ENCODE measurements at places on chromosomes 7 and 10.

- DNase-seq: no peak
Observed at GRCh38 chr7:37206192-37206591, 242.5 kb downstream of the ELMO1 start.

GRCh38 chr7:114312649-114313048, 102.0 kb upstream of the FOXP2 start:
- DNase-seq: no peak

DNA sequence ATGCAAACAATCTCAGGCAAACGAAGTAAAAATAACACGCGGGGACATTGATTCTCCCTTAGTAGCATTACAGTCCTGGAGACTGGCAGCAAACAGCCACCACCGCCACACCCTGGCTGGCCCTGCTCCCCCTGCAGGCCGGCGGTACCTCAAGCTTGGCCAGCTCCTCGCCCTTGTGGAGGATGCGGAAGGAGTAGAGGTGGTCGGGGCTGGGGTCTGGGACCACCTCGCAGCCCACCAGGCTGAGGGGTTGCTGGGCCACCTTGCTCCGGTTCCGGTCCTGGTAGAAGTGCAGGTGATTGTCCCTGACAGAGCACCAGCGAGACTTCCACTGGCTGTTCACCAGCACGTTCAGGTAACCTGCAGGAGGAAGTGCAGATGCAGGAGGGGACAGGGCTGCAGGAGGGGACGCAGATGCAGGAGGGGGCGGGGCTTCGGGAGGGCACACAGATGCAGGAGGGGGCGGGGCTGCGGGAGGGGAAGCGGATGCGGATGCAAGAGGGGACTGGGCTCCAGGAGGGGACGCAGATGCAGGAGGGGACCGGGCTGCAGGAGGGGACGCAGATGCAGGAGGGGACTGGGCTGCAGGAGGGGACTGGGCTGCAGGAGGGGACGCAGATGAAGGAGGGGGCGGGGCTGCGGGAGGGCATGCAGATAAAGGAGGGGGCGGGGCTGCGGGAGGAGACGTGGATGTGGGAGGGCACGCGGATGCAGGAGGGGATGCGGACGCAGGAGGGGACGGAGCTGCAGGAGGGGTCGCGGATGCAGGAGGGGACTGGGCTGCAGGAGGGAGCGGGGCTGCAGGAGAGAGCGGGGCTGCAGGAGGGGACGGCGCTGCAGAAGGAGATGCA, 65.7 kb downstream of the VWA2 start:
- DNase-seq: peak; percentile 21

DNA sequence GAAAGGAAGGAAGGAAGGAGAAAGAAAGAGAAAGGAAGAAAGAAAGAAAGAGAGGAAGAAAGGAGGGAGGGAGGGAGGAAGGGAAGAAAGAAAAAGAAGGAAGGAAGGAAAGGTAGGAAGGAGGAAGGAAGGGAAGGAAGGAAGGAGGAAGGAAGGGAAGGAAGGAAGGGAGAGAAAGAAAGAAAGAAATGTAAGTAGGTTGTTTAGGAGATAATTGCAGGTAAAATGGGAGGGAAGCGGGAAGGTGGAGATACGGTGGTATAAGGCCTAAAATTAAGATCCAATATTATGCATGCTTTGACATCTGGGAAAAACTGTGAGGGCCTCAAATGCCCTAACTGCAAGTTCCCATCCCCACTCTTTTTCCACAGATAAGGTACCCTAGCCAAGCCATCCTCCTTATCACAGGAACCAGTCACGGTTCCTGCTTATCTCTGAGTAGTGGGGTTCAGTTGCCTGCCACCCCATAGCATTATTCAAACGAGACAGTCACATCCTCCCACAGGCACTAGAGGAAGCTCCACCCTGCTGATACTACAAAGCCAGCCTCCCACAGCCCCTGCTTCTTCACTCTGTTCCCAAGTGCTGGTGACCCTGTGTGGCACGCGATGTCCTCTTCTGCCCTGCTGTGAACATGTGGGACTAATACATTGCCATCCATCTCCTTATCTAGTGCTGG, 28.7 kb downstream of the ST8SIA6 start:
- no peak for DNase-seq

DNA sequence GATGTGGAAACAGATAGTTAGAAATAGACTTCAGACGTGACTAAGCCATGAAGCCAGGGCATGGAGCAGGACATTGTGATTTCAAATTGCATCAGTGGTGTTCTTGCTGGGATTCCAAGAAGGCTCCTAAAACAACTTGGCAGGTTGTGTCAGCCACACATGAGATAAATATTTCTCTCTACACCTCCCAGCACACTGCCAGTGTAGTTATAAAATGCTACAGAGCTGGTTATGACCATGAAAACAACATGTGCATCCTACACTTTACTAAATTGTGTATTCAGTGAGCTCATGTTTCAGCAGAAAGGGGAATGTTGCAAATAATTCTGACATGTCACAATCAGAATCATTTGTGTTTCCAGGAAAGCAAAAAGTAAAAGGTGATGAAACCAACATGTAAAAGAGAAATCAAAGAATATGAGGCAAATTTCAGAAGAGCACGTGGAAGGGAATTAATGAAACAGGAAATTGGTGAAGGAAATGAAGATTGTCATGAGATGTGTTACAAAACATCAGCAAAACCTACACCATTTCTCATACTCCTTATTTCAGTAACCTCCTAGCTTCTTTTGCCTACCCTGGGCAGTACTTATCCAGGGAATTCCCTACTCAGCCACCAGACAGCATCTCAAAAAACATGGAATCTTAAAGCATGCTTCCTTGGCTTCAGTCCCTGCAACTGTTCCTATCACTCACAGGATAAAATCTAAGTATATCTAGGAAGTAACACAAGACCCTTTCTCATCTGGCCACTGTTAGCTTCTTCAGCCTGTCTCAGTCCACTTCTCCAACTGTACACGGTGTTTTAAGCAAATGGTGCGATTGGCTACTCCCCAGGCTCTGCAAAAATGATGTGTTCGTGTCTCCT, 5.8 kb upstream of the CYP3A7 start:
- no peak for DNase-seq

GRCh38 chr10:61332581-61332980, 120.6 kb downstream of the TMEM26 start:
- no peak for DNase-seq

DNA sequence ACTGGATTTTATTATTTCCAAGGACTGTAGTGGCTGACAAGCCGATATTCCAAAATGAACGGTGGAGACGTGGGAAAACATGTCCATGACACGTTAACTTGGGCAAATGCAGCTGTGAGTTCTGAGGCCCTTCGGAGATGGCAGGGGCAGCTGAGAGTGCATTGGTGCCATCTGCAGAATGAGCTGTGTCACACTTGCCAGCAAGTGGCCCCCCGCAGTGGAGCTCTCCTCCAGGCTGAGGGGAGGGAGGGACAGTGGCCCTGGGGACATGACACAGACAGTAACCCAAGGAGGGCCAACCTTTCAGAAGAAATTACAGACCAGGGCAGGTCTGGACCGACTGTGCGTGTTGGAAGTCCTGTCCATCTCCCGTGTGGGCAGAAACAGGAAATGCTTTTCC, 139.4 kb downstream of the SVIL start:
- no peak for DNase-seq

DNA sequence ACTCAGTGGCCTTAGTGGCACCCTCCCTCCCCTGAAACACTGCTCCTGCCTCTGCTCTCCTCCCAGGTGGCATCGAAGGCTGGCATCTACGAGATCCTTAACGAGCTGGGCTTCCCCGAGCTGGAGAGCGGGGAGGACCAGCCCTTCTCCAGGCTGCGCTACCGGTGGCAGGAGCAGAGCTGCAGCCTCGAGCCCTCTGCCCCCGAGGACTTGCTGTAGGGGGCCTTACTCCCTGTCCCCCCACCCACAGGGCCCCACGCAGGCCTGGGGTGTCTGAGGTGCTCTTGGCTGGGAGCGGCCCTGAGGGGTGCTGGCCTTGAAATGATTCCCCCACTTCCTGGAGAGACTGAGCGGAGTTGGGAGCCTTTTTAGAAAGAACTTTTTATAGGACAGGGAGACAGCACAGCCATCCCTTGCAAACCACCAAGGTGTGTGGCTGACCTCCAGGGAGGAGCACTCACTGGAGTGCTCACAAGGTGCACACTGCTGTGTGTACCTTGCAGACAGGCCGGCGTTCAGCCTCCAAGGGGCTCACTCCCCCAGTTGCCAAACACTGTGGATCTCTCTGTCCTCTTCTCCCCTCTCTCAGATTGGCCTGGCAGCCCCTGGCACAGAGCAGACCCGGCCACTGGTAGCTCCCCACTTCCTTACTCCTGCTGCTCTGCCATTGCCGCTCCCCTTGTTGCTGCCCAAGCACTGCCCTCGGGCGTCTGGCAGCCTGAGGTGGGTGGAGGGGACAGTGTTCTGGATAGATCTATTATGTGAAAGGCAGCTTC, 35.8 kb downstream of the PRF1 start:
- DNase-seq: no peak

DNA sequence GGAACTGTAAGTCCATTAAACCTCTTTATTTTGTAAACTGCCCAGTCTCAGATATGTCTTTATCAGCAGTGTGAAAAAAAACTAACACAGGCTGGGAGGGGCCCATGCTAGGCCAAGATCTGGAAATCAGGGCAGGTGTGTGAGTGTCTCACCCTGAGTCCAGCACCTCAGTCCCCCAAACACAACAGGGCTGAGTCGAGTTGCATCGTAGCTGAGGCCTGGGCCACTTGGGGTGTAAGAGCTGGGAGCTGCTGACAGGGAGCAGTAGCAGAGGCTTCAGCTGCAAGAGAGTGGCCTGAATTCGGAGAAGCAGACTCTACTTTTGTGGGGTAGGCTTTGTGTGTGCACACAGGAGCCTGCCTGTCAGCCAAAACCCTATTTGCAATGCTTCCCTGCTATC, 553.1 kb downstream of the PTPRN2 start:
- DNase-seq: no peak

DNA sequence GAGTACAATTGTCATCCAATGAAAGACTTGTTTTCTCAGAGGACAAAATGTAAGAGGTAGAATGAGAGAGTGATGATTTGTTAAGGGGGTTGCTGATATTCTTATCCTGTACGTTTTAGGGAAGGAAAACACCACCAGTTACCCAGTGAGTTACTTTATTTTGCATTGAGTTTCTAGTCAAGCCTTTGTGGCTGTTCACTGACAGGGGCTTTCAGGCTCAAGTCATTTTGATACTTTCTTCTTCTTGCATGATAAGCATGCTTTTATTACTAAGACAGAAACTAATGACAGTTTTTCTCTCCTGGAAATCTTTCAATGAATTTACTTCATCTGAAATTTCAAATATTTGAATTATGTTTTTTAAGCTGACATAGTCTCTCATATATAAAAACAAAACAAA, 710.2 kb upstream of the POM121L12 start:
- DNase-seq: no peak

DNA sequence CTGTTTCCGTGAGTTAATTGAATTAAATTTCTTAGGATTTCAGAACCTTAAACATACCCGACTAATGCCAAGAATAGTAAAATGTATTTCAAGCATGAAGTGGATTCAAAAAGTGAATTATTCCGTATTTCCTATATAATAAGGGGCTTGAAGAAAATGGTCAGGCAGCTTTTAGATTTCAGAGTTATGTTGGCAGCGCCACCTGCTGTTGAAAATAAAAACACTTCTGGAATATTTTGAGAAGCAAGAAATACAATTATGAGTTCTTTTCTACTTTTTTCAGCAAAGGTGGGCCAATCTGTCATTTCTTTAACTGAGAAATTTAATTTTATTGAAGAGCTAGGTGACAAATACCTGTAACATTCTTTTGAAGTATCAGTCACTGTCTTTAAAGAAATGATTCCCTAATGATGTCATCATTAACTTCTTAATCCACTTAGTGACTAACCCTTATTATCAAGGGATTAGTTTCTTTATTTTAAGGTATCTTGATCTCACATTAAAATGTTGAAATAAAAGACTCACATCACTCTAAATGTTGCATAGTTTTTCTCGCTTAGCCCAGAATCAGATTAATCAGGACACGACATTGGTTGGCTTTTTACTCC, 36.6 kb upstream of the AGR3 start:
- DNase-seq: peak; percentile 19

DNA sequence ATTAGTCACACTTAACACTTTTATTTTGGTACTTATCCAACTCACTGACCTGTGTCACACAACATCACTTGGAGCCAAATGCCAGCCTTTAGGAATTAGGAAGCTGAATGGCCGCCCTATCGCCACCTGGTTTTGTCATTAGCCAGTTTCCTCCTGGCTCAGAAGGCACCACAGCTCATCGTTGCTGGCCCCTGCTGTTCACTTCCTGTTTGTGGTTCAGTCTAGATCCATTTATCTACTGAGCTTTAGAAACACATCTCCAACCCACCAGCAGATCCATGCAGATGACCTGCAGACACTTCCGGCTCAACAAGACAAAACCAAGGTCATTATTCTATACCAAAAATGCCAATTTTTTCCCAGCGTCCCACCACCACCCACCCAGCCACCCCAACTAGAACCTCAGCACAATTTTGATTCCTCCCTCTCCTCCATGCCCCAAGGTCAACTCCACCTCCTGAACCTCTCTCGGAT, 193.5 kb upstream of the NEBL start:
- no peak for DNase-seq

DNA sequence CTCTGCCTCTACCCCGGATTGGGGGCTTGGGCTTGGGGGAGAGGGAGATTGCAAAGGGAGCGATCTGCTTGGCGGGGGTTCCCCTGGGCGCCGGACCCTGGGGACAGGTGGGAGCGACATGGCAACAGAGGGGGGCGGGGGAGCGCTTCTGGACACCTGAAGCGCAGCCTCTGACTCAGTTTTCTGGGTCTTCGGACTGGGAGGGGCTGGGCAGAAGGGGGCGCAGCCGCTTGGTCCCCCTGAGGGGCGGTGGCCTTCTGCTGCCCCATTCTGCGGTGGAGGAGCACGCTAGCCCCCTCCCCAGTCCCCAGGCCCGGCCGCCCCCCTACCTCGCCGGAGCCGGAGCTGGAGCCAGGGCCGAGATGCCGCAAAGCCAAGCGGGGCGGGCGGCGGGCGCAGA, 380 bp downstream of the NAT16 start:
- no peak for DNase-seq

DNA sequence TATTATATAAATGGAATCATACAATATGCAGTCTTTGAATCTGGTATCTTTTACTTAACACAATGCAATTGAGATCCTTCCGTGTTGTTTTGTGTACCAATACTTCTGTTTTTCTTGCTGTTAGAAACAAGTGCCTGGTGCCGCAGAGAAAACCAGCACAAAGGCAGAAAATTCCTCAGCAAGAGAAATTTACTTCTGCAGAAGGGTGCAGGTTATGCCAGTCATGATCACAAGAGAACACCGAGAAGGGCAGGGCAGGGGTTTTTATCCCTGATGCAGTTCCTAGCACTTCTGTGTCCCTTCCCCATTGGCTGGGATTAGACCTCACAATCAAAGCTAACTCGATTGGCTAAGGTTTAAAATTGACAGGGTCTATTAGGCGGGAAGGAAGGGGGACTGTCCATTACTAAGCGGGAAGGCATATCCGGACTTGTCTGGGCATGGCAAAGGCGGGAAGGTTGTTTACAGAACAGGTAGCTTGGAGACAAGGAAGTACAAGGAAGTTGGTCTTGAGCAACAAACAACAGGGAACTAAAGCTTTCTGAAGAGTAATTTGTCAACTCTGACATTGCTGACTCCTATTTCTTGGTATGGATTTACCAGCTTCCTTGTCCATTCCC, 2.4 kb upstream of the ZNF33B start:
- no peak for DNase-seq

Data from stimulated activated CD4-positive, alpha-beta T cell treated with anti-CD3 and anti-CD28 coated beads, TNF-alpha, amount 100 ng/mL, for 24 hours (primary cell).